AG08395 (cell line): ENCODE measurements at places on chromosomes 3 and 15.
A peak's percentile ranks its signal among the peaks of the same experiment; 100 is the strongest.

DNA sequence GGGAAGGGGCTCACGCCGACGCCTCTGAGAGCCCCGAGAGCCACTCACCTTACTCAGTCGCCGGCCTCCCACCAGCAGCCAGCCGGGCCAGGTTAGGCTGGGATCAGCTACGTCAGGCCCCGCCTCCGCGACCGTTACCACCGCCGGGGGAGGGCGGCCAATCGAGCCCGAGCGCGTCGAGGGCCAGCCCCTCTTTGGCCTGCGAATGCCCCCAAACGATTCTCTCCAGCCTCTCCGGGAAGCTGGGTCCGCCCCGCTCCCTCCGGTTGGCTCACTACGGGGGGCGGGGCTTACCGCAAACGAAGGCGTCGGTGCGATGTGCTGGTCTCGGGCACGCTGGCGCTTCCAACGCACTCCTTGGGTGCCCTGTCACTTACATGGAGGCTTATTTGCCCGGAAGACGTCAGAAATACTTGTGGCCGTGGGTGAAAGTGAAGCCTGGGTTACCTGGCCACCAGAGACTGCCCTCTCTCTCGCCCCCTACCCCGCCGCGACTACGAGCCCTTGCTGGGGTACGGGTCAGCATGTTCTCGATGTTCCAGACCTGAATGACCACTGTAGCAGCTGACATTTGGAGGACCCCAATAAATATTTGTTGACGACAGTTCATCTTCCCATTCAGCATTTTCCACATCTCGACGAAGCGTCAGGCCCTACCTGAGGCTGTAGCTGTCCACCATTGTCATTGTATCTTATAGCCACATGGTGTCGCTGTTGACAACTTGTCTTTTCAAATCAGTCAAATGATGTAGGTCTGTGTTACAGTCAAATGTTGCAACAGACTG is at the start of gene CEP70:
Gene CEP70, minus strand, starts transcription at position 111 of the 785 bp plus-strand sequence. CDS start 21,333 bp downstream, outside the sequence.
- peak; percentile 96 for DNase-seq

GRCh38 chr15:80819001-80819400 is 39.8 kb downstream of the CEMIP start:
- DNase-seq = no peak

DNA sequence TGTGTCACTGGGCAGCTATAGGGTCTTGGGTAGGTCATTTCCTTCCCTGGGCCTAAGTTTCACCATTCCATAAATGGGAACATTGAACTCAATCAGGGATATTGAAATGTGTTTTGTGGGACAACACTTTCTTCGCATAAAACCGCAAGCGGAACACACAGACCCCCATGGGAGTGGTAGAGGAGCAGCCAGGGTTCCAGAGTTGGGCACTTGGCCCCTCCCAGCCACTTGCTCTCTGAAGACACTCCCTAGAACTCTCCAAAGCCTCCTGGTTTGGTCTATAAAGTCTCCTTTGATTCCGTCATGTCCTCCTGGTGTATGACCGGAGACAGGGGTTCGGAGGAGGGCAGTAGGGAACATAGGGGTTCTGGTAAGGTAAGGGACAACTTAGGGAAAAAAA is 271.7 kb downstream of the UACA start:
- DNase-seq = no peak

GRCh38 chr3:123696808-123697207 is 112.0 kb upstream of the HACD2 start:
- DNase-seq = no peak

DNA sequence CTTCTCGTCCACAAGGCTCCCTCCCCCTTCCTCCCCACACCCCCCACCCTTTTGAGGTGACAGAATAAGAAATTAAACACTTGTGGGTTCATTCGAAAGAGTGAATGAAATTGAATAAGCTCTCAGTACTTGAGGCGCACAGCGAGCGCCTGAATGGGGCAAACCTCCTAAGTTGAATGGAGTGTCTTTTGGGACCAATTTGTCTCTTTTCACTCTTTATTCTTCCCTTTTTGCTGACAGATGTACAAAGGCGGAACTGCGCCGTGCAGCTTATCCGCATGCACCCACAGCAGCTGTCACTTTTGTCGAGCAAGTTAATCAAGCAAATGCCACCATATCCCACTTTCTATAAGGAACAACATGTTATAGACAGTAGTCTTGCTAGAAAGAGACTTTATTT is 47.9 kb upstream of the FEZF2 start:
- DNase-seq = no peak

GRCh38 chr3:18252578-18252977 is 172.6 kb downstream of the SATB1 start:
- DNase-seq = no peak

GRCh38 chr3:11238060-11238459 is 34.1 kb upstream of the ATG7 start:
- peak; percentile 69 for DNase-seq

GRCh38 chr3:46375814-46376213 is 5.1 kb downstream of the CCR5 start:
- no peak for DNase-seq

- peak; percentile 79 for DNase-seq
These were observed at the start of gene MAGEF1 for GRCh38 chr3:184711493-184712247. Gene MAGEF1 (minus strand): TSS chr3:184712064. CDS start chr3:184711821, 243 bp downstream.

- DNase-seq = no peak
These were observed 448.8 kb upstream of the THBS1 start for GRCh38 chr15:39132070-39132469.

GRCh38 chr3:142596726-142597088 is 514 bp downstream of the PLS1 start:
- DNase-seq = peak; percentile 14

GRCh38 chr3:144059481-144059880 is 87.9 kb downstream of the DIPK2A start:
- DNase-seq = no peak

GRCh38 chr3:195044411-195044810 is 226.5 kb downstream of the XXYLT1 start:
- no peak for DNase-seq

DNA sequence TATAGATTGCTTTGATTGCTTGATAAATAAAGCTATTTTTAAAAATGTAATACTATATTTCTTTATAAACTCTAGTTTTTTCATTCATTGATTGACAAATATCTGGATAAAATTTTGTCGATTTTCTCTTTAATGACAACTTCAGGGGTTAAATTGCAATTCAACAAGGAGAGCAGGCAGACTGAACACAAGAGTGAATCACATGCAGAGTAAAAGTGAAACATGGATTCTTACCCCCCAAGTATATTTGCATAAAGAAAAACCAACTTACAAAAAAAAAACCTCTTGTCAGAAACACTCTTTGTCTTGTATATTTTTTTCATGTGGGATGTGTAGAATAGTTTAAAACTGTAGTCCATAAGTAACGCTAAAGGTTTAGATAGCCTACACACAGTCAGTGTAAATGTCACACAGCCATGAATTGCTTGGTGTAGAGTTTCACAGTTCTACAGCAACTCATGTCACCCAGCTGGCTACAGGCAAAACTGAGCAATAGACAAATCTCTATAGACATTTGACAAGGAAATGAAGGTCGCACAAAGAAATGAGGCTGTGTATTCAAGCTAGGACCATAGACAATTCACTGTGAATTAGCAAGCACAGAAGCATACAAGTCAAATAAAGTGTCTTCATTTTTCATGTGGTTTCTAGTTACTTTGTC is 141.6 kb downstream of the THRB start:
- no peak for DNase-seq

GRCh38 chr3:72336821-72337479 is 511.3 kb downstream of the SHQ1 start:
- peak; percentile 61 for DNase-seq

GRCh38 chr15:38843051-38843501 is 278.5 kb upstream of the RASGRP1 start:
- DNase-seq = peak; percentile 29

DNA sequence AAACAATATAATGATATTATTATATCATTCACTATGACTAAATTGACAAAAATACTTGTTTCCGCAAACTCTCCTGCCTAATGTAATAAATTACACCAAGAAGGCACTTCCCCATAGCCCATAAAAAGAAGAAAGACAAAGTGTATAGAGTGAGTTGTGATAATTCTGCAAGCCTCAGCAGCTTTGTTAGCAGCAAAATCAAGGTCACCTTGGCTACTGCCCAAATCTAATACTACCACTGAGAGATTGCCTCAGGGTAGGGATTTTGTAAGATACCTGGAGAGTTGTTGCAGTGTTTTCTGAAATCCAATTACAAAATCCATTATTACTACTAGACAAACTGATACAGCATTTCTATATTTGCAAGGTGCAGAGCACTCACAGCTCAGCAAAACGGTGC is 503.5 kb downstream of the FGF12 start:
- DNase-seq = no peak

DNA sequence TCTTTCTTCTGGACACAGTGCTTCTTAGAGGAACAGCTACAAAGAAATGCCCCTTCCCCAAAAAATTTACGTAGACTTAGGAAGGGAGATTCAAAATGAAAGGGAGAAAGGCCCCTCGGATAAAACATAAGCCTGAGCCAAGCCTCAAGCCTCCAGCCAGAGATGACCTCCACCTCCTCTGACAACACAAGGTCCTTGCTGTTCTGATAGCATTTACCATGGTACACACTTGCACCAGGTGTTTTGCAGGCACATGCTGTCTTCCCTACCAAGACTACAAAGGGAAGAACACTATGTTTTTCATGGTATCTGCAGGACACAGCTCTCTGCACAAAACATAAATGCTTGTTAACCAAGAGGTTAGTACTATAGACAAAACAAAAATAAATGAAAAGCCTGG is 27.8 kb downstream of the RYK start:
- no peak for DNase-seq

- no peak for DNase-seq
These were observed 16.2 kb downstream of the CTSH start for GRCh38 chr15:78928616-78929093.

DNA sequence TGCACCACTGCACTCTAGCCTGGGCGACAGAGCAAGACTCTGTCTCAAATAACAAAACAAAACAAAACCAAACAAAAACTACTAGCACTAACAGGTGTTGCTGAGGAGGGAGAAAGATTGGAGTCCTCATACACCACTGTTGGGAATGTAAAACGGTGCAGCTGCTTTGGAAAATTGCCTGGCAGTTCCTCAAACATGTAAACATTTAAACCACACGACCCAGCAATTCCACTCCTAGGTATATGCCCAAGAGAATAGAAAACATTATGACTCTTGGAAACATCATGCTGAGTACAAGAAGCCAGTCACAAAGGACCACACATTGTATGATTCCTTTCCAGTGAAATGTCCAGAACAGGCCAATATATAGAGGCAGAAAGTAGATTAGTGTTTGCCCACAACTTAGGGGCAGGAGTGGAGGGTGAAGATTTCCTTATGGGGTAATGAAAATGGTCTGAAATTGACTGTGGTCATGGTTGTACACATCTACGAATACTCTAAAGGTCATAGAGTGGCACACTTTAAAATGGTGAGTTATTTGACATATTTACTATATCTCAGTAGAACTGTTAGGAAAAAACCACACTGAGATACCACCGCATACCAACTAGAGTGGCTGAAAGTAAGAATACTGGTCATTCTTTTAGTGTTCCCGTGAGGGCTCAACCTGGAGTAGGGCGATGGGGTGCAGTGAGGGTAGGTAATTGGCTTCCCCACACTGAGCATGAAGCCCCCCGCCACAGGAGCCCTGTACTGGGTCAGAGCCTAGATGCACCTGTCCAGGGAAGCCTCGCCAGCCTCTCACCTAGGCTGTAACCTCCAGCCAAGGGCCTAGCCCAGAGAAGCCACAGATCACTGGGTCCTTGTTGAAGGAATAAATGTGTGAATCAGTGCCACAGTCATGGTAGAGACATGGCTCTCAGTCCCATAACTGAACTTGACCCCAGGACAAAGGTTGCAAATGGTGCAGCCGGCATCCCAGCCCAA is 131.1 kb downstream of the NUP210 start:
- no peak for DNase-seq

DNA sequence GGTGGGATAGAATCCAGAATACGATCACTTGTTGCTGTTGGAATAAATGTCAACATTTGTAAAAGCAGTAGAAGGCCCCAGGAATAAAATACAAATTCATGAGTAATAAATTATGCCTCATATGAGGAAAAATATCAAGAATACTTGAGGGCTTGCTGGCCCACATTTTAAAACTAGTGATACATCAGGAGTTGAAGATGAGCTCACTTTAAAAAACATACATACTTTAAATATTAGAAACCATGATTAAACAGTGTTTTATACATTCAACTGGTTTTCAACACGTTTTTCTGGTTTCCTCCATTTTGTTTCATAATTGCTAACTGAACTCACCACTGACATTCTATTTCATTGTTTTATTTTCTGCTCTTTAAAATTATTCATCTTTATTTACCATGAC is 141.4 kb downstream of the TFG start:
- DNase-seq = no peak

- no peak for DNase-seq
These were observed 38.7 kb downstream of the PDIA5 start for GRCh38 chr3:123105201-123106189.

DNA sequence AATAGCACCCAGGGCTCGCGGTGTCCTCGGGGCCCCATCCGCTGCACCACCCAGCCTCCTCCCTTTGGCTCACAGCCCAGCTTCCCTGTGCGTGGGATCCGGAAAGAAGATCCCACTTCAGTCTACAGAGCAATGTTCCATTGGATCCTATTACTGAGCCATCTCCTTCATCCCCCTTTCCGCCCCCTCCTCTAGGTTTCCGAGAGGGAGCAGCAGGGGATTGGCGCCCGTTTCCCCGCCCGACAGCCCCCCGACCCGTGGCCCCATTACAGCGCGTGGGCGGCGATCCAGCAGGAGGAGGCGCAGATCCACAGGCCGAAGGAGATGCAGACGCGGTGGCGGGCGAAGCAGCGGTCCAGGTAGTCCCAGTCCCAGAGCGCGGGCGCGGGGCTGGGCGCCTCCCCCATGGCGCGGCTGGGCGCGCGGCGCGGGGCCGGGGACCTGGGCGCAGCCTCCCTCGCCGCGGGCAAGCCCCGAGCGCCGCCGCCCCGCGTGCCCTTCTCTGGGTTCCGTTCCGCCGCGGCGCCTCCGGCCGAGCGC is 340 bp downstream of the TMEM44 start:
- DNase-seq = peak; percentile 59

DNA sequence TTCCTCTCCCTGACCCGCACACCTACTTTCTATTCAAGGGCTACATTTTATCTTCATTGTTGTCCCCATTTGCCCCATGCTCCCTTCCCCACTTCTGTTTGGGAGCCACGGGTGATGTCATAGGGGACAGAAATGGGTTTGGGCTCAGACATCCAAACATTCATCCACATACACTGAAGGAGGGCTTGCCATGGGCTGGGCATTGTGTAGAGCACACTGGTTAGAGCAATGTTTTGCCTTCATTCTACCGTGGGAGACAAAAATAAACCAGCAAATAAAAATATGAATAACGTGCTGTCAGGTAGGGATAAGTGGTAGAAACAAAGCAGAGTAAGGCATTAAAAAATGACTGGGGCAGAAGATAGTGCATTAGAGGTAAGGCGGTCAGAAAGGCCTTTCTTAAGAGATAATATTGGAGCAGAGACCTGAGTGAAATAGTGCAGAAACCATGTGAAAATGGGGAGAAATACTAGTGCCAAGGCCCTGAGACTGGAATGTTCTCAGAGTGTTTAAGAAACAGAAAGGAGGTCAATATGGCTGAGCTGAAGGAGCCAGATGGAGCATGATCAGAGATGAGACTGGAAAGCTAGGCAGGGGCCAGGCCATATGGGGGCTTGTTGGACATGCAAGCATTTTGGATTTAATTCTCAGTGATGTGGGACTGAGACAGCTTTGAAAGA is 40.9 kb upstream of the CLSTN2 start:
- no peak for DNase-seq

GRCh38 chr15:100849021-100849854 is 30.4 kb upstream of the ALDH1A3 start:
- DNase-seq = peak; percentile 59

- DNase-seq = no peak
These were observed 6.3 kb downstream of the FBXL22 start for GRCh38 chr15:63603516-63603915.

GRCh38 chr3:32203854-32204253 is 34.6 kb upstream of the CMTM8 start:
- no peak for DNase-seq
